Thymus (tissue), 14 donors: ENCODE measurements at places on chromosomes 6 and 20. TPM values are rescaled to one million over a fixed set of nuclear protein-coding genes. Genes with fewer than 3 reads are reported as not detected.

Gene SAPCD1
- total RNA-seq: 1.2 TPM

Gene SSTR4
- total RNA-seq: not detected

Gene CFB
- total RNA-seq: 17.0 TPM

Gene ZBTB46
- 5.8 TPM for total RNA-seq

DNA sequence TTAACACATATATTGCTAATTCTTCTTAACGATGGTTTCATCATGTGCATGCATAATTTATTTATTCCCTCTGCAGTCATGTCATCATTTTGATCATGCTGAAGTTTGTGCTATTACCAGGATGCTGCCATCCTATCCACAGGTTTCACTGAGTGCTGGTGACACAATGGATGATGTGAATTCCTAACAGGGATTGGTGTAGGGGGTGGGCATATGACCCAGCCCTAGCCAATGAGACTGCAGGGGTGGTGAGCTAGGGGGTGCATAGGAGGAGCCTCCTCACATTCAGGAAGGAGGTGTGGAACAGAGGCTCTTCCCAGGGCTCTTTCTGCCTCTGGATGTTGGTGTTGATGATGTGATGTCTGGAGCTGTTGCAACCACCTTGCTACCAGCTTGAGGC is 7.5 kb downstream of the CST5 start:
- no peak for DNase-seq
- H3K4me1 ChIP-seq: peaks cover 72% of the 10 kb centered on the region
- H3K27ac ChIP-seq: no peak overlapping the region
- H3K27me3 ChIP-seq: no peaks in the 10 kb centered on the region
- no peak overlapping the region for H3K4me3 ChIP-seq

DNA sequence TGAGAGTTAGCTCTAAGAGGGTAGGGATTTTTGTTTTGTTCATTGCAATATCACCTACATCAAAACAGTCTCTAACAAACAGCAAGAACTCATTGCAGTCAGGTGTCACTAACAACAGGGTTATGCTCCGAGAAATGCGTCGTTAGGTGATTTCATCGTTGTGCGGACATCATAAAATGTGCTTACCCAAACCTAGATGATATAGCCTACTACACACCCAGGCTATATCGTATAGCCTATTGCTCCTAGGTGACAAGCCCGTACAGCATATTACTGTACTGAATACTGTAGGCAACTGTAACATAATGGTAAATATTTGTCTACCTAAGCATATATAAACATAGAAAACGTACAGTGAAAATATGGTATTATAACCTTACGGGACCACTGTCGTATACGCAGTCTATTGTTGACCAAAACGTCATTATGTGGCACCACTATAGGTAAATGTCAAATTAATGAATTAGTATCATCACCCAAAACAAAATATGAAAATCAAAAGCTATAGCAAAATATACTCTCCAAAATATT is 49.9 kb upstream of the TAB2 start:
- H3K4me1 ChIP-seq: no peaks in the 10 kb centered on the region
- no peak for DNase-seq
- H3K27me3 ChIP-seq: no peaks in the 10 kb centered on the region
- H3K4me3 ChIP-seq: no peak overlapping the region
- H3K27ac ChIP-seq: no peak overlapping the region

GRCh38 chr6:91094341-91094740 is 507.5 kb upstream of the MAP3K7 start:
- DNase-seq: no peak
- no peaks in the 10 kb centered on the region for H3K4me1 ChIP-seq
- no peak overlapping the region for H3K27ac ChIP-seq
- no peak overlapping the region for H3K4me3 ChIP-seq
- H3K27me3 ChIP-seq: no peaks in the 10 kb centered on the region

DNA sequence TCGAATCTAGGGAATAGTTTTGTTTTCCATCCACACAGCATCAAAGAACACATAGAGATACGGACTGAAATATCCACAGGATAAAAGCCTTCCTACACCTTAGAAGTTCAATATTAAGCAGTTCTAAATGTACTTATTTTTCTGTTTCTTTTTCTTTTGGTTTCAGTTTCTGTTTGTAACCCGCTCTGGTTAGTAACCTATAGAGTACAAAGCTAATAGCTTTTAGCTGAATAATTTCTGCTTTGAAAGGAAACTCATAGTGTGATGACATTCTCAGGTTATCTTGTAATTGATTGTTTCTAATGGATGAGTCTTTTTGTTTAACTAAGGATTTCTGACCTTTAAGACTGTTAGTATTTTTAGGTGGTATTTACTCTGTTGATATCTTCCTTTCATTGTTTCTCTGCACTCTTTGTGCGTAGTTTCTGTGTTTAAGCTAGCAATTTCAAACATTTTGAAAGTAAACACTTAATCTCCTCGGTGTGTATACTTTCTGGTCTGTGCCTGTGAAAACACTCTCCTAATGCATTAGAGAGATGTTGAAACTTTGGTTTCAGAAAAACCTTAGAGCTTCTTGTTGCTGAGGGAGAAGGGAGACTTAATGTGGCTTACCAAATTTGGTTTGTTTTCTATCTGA is 385.5 kb downstream of the HDGFL1 start:
- no peaks in the 10 kb centered on the region for H3K36me3 ChIP-seq
- no peaks in the 10 kb centered on the region for H3K27me3 ChIP-seq
- DNase-seq: no peak
- no peaks in the 10 kb centered on the region for H3K4me1 ChIP-seq
- peak overlapping the region; percentile 62 for H3K27ac ChIP-seq

- H3K27ac ChIP-seq: no peak overlapping the region
- H3K36me3 ChIP-seq: no peaks in the 10 kb centered on the region
- no peak for DNase-seq
- H3K27me3 ChIP-seq: no peaks in the 10 kb centered on the region
These were observed 52.0 kb upstream of the KLHL31 start for GRCh38 chr6:53717566-53717965.
